Stimulated activated CD8-positive, alpha-beta memory T cell treated with anti-CD3 and anti-CD28 coated beads, Interleukin-4, amount 100 ng/mL, for 1 hour (primary cell): ENCODE measurements at places on chromosomes 2 and 18.

DNA sequence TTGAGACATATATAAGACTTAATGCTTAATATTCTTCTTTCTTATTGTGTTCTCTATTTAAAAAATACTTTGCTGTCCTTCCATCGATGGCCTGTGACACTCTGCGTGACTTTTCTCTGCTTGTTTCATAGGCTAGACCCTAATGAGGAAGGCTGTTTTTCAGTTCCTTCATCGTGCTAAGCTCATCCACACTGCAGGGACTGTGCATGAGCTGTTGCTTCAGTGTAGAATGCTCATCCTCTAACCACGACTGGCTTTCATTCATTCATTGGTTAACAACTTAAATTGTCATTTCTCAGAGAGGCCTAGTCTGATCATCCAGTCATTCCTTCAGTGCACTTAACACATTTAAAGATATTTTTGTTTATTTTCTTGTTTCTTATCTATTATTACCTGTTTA lies 134.4 kb downstream of the CCDC85A start:
- no peak for DNase-seq

DNA sequence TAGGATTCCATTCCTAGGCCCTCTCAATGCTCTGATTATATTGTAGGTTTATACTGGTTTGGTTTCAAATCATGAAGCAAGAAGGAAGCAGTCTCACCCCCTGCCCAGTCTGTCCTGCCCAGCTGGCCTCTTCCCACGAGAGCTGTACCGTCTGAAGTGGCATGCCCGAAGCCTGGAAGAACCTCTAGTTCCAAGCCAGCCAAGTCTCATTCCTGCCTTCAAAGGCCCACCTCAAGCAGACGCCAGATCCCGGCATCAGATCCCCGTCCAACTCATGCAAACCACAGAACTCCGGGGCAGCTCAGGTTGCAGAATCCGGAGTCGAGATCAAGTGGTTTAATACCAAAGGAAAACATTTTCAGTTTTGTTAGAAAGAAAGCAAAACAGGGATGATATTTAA lies 234.4 kb downstream of the LPIN1 start:
- no peak for DNase-seq

DNA sequence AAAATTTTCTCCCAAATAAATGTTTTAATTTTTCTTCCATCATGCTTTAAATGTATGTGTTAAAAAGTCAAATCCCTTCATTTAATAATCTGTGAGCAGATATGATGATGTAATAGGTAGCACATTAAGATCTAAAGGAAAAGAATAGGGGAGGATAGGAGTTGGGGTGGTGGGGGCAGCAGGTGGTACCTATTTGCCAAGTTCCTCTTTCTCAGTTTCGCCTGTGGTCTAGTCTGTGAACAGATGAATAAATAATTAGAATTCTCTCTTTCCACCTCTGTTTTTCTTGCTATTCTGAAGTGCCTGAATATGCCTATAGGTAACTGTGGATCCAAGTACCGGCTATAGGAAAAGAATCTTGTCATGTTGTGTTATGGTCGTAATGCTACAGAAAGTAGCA lies 152.5 kb downstream of the NRXN1 start:
- DNase-seq, result no peak

DNA sequence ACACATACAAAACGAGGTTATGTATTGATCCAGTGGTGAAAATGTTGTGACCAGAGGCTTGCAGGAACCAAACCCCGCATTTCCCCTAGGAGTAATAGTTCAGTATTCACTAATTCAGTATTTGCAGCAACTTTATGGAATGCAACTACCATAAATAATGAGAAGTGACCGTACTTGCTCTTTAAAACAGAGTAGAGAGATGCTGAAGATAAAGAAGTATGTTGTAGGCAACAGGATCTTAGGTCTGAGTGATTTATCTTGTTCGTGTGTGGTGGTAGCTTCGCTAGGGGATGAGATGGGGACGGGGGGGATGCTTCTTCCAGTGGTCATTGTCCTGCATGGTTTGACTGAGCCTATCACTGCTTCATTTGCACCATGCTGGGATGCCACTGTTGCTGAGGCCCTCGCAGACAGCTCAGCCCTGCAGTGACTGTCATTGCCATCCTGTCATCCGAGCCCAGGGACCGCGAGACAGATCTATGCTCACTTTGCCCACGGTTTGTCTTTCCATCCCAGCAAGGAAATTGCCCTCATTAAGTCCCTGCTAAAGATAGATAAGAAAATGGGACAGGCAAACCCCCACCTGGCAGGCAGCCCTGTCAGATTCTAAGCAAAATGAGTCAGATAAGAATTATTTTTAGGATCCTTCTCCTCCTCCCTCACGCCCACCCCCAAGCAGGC lies 181.3 kb downstream of the CTIF start:
- no peak for DNase-seq

- DNase-seq, result no peak
Measured at GRCh38 chr18:46711444-46711863, 45.4 kb downstream of the ST8SIA5 start.

DNA sequence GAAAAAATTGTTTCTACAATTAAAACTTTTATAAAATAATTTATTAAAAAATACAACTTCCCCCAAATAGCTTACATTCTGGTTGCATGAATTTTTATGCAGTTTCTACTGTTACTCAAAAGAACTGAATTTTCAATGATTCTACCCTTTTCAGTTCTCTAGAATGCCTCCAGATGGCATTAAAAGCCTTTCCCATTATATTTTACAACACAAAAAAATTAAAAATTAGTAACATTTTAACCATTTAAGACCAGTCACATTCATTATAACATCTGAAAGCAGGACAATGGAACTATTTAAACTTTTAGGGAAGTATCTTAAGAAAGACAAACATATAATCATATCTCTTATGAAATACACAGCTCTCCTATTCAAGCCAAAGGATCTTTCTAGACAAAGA lies 236.0 kb upstream of the REV1 start:
- no peak for DNase-seq
